ENCODE measurements at places on chromosomes 2 and 18.

- no peak for DNase-seq
These were observed 399.8 kb downstream of the TMEM182 start for GRCh38 chr2:103161456-103162289.

GRCh38 chr2:215354771-215355695 is 43.2 kb downstream of the ATIC start:
- no peak for DNase-seq

- no peak for DNase-seq
These were observed 66.7 kb downstream of the DNMT3A start for GRCh38 chr2:25274868-25275574.

DNA sequence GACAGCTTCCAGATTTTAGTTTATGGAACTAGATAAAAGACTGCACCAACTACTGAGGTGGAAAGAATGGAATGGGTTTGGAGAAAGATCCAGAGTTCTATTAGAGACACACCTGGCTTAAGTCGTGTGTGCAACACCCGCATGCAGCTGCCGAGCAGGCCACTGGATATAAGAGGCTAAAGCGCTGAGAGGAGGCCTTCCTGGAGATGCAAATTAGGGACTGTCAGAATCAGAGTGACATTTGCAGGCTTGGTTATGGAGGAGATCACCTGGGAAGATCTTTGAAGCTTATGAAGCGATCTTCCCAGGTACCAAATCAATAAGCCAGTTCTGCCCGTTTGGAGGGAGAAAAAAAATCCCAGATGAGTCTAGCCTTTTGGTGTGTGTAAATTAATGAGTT is 30.4 kb upstream of the KLHL29 start:
- no peak for DNase-seq

- DNase-seq = no peak
These were observed 37.1 kb downstream of the AGFG1 start for GRCh38 chr2:227509076-227509475.
